NAMALWA (cell line): ENCODE measurements at places on chromosomes 12 and 14.

DNA sequence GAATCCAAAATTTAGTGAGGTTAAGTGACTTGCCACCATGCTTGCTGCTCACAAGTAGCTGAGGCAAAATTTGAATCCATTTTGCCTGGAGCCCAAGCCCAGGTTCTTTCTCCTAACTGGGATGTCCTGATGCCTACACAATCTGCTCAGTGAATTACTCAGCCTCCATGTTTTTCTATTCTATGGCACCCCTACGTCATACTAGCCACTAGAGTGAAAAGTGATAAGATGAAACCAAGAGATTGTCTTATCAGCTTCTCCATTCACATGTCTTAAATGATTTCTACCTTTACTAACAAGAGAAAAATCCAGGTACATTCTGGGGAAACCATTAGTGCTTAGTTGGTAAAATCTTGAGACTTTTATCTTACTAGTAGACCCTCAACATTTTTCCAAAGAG lies 720.1 kb downstream of the DIO2 start:
- no peak for DNase-seq

- no peak for DNase-seq
These were observed 15.2 kb downstream of the RFX4 start for GRCh38 chr12:106598003-106598402.

DNA sequence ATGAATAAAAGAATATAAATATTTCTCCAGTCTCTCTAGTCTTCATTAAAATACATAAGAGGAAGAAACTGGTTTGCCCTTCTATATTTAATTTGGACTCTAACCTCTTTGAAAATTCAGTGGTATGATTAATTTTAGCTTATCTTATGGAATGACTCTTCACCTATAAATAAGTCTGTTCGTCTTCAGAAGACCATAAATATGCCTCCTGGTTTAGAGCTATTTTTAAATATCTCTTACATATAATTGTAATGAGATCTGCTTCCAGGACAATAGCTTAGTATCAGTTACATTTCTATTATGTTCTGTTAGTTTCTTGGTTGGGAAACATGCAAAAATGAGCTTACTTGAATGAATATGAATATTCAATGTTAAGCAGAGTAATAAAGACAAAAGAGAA lies 257.5 kb upstream of the HMGA2 start:
- no peak for DNase-seq

DNA sequence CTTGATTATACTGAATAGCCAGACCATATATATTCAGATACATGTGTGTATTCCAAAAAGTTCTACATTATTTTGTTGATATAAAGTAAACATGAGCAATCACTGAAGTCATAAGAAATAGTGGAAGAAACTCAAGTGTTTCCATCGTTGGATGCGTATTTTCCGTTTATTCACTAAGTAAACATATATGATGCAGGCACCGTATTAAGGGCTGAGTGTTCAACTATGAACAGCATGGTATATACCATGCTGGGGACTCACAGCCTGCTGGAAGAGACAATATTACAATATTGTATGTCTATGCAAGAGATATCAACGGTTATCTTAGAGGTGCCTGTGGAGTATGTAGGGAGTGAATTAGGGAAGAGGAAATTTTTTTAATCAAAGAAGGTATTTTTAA lies 1.2 kb downstream of the PYROXD1 start:
- DNase-seq, result peak; percentile 41

DNA sequence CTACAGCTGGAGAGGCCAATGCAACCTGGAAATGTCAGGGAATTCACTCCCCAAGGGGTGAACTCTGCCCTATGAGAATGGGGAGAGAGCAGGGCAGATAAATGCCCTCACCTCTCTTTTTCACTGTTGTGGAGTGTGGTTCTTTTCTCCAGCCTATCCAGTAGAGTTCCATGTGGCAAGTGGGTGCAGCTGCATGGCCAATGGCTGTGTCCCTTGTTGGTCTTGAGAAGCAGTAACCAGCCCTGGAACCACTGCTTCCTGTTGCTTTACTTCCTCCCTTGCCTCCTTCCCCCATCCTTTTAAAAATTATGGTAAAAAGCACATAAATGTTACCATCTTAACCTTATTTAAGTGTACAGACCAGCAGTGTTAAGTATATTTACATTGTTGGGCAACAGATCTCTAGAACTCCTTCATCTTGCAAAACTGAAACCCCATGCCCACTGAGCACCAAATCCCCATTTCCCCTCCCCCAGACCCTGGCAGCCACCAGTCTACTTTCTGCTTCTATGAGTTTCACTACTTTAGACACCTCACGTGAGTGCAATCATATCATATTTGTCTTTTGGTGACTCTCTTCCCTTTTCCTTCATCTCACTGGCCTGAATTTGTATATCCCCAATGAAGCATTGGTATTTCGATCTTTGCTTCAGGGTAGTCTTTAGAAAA lies 77.0 kb upstream of the GRIP1 start:
- no peak for DNase-seq

DNA sequence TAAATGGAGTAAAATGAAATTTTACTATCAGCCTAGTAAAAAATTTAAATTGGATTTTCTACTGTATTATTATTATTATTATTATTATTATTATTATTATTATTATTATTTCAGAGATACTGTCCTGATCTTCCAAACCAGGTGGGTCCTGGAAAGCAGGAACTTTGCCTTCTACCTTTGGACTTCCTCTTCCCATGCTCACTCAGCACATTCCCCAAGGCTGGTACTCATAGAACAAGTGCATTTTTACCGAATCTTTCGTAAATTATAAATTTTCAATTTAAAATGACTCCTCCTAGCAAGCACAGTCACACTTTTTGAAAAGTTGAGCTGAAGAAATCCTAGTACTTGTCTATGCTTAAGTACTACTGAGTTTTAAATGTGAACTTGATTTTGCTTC lies 29.7 kb downstream of the BHLHE41 start:
- DNase-seq, result no peak

- no peak for DNase-seq
These were observed 110.4 kb downstream of the SLC8A3 start for GRCh38 chr14:70078329-70078728.

DNA sequence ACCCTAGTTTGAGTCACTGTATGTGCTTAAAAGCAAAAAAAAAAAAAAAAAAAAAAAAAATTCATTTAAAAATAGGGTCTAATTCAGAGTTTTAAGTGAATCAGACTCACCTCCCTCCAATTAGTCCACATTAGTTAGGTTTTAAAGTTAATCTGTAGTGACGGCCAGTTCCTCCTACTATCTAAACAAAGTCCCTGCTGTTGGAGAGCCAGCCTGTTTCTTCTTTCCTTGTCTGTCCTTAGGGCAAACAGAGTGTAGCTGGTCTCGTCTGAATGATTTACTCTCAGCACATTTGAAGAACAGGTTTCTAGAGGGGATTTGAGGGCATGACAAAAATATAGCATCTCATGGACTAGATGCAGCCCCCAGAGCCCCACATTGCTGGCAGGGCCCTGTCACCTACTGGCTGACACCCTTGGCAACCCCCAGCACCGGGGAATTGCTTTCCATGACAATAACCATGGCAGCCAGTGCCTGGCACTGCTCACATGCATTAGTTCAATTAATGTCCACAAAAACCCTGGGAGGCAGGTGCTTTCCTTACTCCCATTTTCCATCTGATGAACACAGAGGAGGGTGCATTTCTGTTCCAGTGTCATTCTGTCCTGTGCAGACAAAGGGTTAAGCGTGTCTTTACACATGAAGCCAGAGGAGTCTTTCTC lies 138.3 kb downstream of the PLXNC1 start:
- no peak for DNase-seq

GRCh38 chr14:30808576-30808975 lies 65.8 kb upstream of the COCH start:
- no peak for DNase-seq

DNA sequence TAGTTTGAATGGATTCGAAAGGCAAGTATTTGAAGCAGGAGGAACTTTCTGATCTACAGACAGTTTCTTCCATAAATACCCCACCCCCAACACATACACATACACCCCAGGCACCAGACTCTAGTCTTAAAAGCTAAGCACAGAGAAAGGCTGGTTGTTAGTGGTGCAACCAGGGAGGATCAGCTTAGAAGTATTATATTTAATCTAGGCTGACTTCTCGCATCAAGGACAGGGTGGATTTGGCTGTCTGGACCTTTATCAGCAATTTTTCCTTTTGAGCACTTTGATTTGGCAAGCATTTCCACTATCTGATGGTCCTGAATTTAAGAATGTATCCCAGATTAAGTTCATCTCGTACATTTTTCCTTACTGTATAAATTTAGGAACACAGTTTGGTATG lies 1489.8 kb upstream of the FLRT2 start:
- DNase-seq, result no peak

DNA sequence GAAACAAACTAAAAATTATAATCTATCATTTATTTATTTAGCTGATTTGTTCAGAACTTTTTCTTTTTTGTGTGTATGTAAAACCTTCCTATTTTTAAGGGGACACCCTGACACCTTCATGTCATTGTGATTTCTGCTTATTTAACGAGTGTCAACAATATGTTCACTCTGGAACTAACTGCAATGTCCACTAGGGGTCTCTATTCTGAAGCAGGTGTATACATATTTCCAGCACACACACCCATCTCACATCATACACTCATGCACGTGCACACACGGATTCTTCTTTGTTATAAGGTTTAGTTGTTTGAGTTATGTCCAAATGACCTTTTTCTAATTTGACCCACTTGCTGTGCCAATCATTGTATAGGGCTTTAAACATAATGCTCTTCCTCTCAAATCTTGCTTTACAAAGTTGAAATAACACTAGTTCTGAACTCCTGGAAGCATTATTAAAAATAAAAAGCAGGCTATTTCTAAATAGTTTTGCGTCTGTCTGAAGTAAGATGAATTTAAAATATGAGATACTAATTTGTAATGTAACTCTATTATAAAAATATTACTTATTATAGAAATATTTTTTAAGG lies 15.5 kb downstream of the E2F7 start:
- DNase-seq, result peak; percentile 83

DNA sequence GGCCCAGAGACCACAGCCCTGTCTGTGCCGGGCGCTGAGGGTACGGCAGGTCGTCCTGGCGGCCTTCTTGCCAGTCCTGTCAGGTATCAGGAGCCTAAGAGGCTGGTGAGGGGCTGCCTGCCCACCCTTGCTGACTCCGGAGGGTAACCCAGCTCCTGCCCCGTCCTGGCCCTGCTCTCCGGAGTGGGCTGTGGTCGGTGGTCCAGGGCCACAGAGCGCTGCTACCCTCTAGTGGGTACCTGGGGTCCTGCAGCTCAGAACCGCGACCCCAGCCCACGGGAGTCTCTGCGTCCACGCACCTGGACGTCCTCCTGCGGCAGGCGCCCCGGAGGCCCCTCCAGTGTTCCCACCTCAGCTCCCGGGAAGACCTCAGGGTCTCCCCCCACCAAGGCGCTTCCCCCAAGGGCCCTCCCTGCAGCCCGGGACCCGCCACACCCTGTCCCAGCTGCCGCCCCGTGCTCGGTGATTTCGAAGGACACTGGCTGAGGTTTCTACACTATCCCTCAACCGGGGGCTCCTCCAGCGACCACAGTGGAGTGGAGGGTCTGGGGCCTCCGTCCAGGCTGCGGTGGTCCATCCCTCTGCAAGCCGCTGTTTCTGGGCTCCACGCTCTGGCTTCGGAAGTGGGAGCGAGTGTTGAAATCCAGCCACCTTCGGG lies 75.9 kb upstream of the FBRSL1 start:
- no peak for DNase-seq

GRCh38 chr12:68844788-68845695 lies 37.1 kb downstream of the MDM2 start:
- no peak for DNase-seq

DNA sequence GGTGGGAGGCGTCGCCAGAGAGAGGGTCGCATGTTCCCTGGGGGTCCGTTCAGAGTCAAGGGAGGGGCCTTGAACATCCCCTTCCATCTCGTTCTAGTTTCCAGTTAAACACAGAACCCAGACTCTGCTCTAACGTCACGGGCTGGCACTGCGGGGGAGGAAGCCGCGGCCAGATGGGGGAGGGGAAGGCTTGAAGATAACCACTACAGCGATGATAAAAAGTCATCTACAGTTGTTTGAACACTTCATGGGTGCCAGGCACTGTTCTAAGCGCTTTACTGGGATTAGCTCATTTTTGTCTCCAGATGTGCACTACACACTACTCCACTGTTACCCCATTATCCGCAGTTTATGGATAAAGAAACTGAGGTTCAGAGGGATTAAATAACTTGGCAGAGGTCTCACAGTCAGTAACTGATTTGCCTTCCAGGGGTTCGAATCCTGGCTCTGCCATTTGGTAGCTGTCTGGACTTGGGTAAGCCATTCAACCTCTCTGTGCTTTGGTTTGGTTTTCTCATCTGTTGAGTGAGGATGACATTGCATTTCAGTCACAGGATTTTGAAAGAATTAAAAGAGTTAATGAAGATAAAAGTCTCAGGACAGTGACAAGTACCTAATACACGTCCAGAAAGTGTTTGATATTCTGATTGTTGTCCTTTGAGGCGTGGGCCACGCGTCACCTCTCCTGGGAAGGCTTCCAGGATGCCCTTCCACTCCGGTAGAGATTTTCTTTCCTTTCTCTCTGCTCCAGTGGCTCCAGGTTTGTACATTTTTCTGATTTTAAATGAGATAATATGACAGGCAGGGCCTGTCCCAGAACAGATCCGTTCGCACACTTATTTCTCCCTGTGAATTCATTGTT lies 798 bp upstream of the RASAL1 start:
- DNase-seq, result peak; percentile 69

DNA sequence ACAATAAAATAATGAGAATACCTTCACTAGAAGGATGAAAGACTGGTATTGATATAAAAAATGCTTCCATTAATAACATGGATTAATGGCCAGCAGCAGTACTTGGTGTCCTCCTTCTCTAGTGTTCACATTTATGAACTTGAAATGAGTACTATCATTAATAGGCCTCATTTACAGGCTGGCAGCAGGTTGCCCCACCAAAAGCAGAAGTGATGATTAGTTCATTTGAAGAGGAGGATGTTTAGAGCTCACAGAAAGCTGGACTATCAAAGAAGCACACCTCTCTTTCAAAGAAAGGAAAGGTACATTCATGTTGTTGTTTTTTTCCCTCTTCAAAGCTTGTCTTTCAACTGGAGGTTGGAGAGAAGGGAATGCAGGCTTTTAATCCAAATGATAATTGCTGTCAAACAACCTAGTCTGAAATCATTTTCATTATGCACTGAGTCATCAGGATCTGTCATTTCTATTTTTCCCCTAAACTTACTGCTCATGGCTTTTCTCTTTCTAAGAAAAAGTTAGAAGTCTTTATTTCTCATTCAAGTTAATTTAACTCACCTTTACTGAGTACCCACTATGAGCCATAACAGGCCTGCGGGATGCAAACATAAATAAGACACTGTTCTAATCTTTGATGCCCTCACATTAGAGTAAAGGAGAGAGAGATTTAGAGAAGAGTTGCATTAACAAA lies 157.9 kb upstream of the GRIP1 start:
- no peak for DNase-seq
